Suprapubic skin (tissue), 4 donors: ENCODE measurements at places on chromosomes 6 and 20.
A peak's percentile ranks its signal among the peaks of the same experiment; 100 is the strongest.

- DNase-seq, result no peak
Observed at GRCh38 chr6:117451671-117452070, 25.9 kb upstream of the ROS1 start.

- DNase-seq, result no peak
Observed at GRCh38 chr6:31309641-31310040, 37.7 kb upstream of the HLA-C start.

DNA sequence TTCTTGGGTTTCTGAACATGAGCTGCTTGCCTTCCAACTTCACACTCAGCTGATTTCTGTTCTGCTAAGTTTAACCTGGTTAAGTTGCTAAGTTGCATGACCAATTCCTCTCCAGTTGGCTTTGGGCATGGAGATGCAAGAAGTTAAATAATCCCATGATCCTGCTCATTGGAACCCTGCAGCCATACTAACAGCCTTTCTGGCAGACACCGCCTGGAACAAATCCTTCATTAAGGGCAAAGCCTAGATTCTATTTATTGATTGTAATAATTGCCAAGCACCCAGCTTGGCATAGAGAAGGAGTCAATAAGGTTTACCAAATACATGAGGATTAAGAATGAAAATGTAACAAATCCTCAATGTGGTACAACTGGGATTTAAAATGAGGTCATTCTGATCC is 742.4 kb upstream of the CHD6 start:
- DNase-seq, result no peak

DNA sequence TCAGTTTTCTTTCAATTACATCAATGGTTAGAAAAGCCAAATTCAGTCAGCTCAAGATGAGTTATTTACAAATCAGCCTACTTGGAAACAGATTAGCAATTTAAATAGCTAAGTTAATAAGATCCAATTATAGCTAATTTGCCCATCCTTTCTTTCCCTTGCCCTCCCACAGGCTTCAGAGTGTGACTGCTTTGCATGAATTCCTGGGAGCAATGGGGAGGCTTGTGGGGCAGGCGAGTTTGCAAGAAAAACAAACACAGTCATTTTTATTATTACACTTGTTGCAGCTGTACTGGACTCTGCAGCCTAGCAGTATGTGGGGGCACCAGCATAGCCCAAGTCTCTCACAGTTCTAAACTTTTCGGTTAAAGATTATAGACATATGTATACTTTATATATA is 219.0 kb downstream of the NKAIN2 start:
- DNase-seq, result no peak

DNA sequence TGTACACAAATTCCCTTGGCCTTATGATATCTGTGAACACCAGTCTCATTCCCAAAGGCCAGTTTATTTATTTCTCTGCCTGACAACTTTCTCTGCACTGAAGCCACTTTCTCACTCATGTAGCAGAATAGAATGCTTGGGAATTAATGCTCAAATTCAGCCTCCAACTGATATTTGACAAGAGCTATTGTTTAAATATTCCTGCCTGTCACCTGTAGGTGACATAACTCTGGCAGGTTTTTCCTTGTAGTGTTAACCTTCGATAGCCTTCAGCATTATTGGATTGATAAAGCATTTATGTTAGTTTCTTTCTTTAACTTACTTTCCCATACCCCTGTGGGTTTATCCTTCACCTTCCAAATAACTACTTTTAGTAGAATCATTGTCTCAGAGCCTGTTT is 1183.2 kb upstream of the ADGRB3 start:
- DNase-seq, result no peak

- DNase-seq, result no peak
Observed at GRCh38 chr6:30889921-30890645, 5.8 kb downstream of the DDR1 start.

GRCh38 chr6:153668758-153669157 is 370.3 kb upstream of the OPRM1 start:
- no peak for DNase-seq

GRCh38 chr6:16228709-16229665 is 9.4 kb upstream of the GMPR start:
- DNase-seq, result no peak

DNA sequence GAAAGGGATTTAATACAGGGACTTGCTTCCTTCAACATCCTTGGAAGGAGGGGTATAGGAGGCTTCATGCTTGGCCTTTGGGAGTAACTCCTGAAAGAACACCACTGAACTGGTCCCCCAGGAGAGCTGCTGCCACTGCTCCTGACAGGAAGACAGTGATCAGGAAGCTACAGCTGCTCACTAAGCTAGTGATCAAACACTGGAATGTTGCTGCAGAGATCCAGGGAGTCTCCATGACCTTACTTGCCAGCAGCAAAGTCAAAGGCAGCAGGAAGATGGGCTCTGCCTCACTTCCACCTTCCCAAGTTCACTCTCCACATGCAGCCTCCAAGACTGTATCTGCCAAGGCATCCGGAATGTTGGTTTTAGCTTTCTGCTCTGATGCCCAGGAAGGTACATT is 31.8 kb downstream of the PIM1 start:
- peak; percentile 8 for DNase-seq

GRCh38 chr6:35382015-35382414 is 39.7 kb downstream of the PPARD start:
- no peak for DNase-seq

GRCh38 chr20:62481425-62482145 is 5.8 kb upstream of the GATA5 start:
- no peak for DNase-seq

- no peak for DNase-seq
Observed at GRCh38 chr6:53109612-53110011, 39.0 kb downstream of the GCM1 start.

DNA sequence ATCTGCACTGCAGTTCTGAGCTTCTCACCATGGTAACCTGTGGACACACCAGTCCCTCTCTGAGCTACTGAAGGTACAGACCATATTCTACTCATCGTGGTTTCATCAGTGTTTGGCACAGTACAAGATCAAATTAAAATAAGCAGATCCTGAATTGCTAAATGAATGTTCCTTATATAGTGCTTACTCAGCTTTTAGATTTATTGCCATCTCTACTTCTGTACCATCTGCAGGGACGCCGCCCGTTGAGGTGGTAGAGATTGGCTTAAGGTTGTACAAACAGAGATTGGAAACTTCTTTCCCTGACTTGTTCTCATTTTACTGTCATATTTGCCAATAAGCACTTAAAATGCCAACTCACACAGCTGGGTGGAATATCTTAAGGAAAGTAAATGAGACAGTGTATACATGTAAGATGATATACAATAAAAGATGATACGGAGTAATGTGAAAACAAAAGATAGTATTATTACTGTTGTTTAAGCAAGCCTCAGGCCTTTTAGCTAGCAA is 223.4 kb upstream of the FOXQ1 start:
- DNase-seq, result no peak

GRCh38 chr6:45169815-45170214 is 158.3 kb upstream of the RUNX2 start:
- DNase-seq, result no peak

- no peak for DNase-seq
Observed at GRCh38 chr20:45229264-45230056, 8.3 kb downstream of the SEMG2 start.

DNA sequence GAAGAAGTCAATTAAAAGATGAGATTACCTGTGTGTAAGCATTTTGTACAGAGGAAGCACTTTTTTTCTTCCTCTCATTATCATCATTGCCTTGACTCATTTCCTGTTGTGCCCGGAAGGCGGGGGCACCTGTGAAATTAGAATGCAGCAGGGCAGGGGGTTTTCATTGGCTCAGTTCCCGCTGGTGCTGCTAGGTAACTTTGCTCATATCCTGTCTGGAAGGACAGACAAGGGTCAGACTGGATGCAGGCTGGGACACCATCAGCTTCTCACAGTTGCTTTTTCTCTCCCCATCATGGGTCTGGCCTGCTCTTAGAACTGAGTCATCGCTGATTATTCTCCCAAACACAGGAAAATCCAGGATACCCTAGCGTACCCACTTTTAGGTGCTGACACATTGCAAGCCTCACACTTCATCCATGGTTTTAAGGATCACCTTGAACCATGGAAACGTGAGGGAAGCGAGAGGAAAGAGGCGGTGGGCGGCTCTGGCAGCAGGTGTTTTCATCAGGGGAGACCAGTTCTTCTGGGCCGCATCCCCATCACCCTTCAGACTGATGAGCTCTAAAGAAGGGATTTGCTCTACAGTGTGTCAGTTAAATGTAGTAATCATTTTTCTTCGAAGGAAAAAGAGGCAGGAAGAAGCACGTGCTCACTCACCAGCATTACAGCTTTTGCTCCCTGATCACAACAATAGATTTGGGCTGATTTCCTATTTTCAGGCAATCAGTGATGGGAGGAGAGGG is 195.7 kb upstream of the SASH1 start:
- DNase-seq, result no peak

GRCh38 chr20:15916623-15917022 is 656.6 kb downstream of the KIF16B start:
- DNase-seq, result no peak

GRCh38 chr6:131998255-131998982 is 47.2 kb upstream of the CCN2 start:
- DNase-seq, result no peak

- DNase-seq, result no peak
Observed at GRCh38 chr20:40848526-40848925, 159.5 kb upstream of the MAFB start.

DNA sequence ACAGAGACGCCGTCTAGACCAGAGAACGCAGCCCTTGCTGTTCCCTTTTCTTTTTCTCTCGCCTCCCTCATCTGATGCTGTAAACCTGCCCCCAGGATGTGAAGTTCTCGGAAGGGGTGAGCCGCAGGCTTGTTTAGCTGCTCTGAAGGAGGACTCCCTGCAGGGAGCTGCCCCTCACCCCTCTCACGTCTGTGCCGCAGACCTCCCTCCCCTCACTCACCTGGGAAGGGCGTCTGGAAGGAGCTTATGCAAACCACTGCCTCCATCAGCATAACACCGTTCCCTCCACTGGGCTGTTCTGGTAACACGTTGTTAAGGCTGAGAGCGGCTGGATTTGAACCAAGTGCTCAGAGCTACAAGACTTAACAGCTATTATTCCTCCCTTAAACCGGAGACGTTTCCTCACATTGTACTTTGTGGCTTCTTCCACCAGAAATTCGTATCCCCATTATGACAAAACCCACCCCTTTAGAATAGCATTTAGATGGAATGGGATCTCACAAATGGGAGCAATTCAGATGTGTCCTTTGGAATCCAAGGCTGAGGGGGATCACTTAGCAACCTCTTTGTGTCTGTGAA is 99.8 kb downstream of the SMOC2 start:
- no peak for DNase-seq

- no peak for DNase-seq
Observed at GRCh38 chr6:158411998-158412397, 99.7 kb downstream of the TULP4 start.

- DNase-seq, result no peak
Observed at GRCh38 chr6:124775121-124775520, 187.1 kb upstream of the RNF217 start.

GRCh38 chr6:12578097-12578496 is 138.5 kb upstream of the PHACTR1 start:
- no peak for DNase-seq

GRCh38 chr6:81634155-81634880 is 118.2 kb downstream of the TENT5A start:
- DNase-seq, result no peak

DNA sequence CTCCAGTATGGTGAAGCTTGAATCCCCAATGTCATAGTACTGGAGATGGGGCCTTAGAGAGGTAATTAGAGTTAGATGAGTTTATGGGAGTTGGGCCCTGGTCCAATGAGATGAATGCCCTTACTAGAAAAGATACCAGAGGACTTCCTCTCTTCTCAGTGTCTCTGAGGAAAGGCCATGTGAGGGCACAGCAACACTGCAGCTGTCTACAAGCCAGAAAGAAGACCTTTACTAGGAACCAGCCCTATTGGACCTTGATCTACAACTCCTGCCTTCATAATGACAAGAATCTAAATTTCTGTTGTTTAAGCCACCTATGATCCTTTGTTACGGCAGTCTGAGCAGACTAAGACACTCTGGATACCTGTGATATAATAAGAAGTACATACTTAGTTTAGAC is 31.4 kb upstream of the AKAP7 start:
- no peak for DNase-seq

- no peak for DNase-seq
Observed at GRCh38 chr6:12354499-12354898, 64.3 kb downstream of the EDN1 start.
